ENCODE measurements at places on chromosomes 16 and 17. TPM values are rescaled to one million over a fixed set of nuclear protein-coding genes. Genes with fewer than 3 reads are reported as not detected.
A peak's percentile ranks its signal among the peaks of the same experiment; 100 is the strongest.

The CHST5 gene
- total RNA-seq = under 0.01 TPM

The SPATA22 gene
- total RNA-seq = 3.5 TPM

The HSD17B1 gene
- 3.5 TPM for total RNA-seq

The TOP2A gene
- 39.9 TPM for total RNA-seq

The TP53TG3 gene
- not detected for total RNA-seq

The ANKRD40CL gene
- total RNA-seq = not detected

The WWP2 gene
- 28.5 TPM for total RNA-seq

The KPNA2 gene
- total RNA-seq = 229 TPM

The KRTAP4-1 gene
- not detected for total RNA-seq

The KRT17 gene
- total RNA-seq = 6.1 TPM

The MYH3 gene
- 0.43 TPM for total RNA-seq

The RAC3 gene
- total RNA-seq = 9.1 TPM

The ASPHD1 gene
- 7.8 TPM for total RNA-seq

- no peak for DNase-seq
These were observed 2.0 kb downstream of the PPP1R9B start for GRCh38 chr17:50148226-50149090.

GRCh38 chr16:15983898-15984297 is 34.5 kb downstream of the ABCC1 start:
- peak; percentile 39 for DNase-seq

GRCh38 chr17:40522250-40522960 is 21.0 kb upstream of the TNS4 start:
- DNase-seq = peak; percentile 56

DNA sequence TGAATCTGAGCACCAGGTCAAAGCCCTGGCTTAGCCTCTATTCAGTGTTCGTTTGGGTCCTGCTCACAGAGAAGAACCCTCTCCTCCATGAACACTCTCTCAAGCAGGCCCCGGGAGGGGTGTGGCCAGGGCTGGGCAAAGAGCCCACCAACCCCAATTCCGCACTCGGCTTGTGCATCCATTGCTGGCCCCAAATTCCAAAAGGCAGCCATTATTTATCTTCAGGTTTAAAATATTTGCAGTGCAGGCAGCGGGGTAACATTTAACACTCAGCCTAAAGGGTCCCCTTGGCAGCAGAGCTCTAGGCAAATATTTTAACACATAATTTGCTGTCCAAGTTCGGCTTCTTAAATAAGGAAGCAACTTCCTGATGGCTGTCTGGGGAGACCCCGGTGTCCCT is 115.7 kb downstream of the ZNF423 start:
- DNase-seq = no peak

- no peak for DNase-seq
These were observed 29.9 kb upstream of the GINS2 start for GRCh38 chr16:85718682-85719081.

GRCh38 chr17:40646791-40647623 is 611 bp downstream of the SMARCE1 start:
- DNase-seq = peak; percentile 68

DNA sequence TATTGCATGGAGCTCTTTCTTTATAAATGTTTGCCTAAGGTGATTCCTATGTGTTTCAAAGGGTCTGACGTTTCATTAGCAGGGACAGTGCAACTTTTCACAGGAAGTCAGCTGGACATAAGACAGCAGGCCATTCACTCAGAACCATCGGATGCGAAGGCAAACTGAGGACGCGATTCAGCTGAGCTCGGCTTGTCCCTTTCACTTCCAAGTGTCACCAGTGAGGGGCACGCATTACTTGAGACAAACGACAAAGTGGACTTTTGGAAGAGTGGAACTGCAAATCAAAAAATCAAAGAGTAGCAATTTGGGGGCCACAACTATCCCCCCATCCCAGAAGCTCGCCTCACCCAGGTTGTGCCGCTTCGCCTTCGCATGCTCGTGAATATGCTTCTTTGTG is 14.6 kb downstream of the USP22 start:
- DNase-seq = no peak

GRCh38 chr17:64232466-64233262 is 30.4 kb downstream of the TEX2 start:
- no peak for DNase-seq

DNA sequence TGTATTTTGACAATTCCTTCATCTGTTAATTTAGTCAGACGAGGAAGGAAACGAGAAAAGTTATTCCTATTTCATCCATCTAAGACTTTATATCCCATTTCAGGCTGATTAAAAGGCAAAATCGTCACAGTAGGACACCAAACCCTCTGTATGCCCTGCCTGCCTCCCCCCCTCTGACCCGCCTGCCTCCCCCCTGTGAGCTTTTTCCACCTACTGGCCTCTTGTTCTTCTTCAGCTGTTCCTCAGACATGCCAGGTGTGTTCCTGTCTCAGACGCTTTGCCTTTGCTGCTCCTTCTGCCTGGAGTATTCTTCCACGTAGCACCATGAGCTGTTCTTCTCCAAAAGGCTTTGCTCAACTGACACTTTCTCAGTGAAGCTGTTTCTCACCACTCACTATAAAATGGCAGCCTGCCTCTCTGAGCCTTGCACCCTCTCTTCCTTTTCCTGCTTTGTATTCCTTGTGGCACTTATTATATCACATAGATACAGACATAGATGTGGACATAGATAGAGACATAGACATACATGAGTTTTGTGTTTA is 723.4 kb downstream of the MAF start:
- no peak for DNase-seq

DNA sequence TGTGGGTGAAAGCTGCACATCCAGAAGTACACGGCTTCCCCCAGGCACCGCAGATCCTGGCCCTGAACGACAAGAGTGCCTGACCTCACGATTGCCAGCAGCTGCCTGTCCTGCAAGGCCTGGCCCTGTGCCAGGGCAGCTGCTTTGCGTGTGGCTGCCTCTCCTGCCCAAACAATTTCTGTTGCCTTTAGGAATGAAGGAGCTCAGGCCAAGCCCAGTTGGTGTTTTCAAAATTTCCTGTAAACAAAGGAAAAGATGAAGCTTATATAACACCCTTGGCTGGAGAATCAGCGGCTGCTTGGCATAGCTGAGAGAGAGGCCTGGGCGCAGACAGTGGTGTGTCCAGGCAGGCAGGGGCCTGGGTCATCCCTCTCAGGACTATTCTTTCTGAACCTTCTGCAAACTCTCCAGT is 11.7 kb upstream of the SLC47A2 start:
- DNase-seq = peak; percentile 89

- peak; percentile 50 for DNase-seq
These were observed 74.0 kb downstream of the TANC2 start for GRCh38 chr17:63039899-63040602.

GRCh38 chr17:29742210-29742513 is 119.5 kb upstream of the CORO6 start:
- DNase-seq = no peak

DNA sequence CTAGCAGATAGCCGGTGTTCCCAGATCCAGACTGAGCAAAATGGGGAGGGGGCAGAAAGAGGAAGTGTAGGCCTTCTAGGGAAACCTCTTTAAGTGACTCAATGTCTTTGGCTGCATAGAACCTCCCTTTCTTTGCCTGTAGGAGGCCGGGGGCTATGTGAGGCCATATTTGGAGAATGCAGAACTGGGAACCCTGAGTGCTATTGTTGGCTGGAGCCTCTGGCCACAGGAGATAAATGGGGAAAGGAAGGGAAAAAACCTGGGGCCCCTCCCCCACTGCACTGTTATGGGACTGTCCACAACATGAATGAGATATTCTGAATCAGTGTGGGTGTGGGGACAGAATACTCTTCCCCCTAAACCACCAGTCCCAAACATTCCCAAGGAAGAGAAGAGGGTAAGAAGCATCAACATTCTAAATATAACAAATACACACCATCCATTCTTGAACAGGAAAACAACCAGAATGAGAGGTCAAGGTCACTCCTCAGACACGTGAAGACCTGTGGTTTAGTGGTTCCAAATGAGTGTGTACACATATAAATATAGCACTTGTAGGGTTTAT is 2.4 kb downstream of the VPS25 start:
- DNase-seq = no peak

GRCh38 chr17:5895276-5895675 is 174.9 kb upstream of the WSCD1 start:
- DNase-seq = no peak

DNA sequence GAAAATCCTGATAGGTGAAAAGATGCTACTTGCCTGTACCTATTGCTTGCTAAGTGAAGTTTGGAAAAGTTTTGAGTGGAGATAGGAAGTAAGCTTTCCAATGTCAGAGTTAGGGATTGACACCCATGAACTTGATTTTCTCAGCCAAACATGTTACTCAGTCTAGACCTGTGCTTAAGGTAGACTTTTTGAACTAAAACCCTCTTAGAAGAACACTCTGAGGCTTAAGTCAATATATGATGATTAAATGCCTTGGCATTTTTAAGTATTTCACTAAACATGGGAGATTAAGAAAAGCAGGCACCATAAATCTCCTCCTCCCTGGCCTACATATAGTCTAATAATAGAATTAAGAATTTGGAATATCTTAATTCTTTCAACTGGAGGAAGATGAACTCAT is 785.6 kb upstream of the SOX9 start:
- no peak for DNase-seq

GRCh38 chr17:30323895-30324319 is 9.9 kb downstream of the TMIGD1 start:
- peak; percentile 18 for DNase-seq

- DNase-seq = peak; percentile 3
These were observed 149.6 kb downstream of the SOX9 start for GRCh38 chr17:72270273-72270924.

- no peak for DNase-seq
These were observed 4.5 kb upstream of the FOXL1 start for GRCh38 chr16:86573646-86574508.

DNA sequence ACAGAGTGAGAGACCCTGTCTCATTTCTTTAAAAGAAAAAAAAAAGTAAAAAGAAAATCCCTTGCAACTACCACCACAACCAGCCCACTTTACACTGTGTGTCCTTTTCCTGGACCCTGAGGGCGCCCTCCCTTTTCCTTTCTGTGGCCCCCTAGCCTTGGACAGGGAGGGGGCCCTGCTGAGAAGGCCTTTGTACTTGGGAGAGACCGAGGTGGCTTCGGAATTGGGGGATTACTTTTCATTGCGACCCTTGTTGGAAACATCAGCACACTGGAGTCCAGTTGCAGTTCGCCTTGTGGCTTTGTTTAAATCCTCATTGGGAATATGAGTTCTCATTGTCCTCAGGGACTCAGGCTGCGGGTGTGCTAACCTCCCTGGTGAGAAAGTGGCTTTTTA is 9.4 kb upstream of the DNASE1 start:
- no peak for DNase-seq

DNA sequence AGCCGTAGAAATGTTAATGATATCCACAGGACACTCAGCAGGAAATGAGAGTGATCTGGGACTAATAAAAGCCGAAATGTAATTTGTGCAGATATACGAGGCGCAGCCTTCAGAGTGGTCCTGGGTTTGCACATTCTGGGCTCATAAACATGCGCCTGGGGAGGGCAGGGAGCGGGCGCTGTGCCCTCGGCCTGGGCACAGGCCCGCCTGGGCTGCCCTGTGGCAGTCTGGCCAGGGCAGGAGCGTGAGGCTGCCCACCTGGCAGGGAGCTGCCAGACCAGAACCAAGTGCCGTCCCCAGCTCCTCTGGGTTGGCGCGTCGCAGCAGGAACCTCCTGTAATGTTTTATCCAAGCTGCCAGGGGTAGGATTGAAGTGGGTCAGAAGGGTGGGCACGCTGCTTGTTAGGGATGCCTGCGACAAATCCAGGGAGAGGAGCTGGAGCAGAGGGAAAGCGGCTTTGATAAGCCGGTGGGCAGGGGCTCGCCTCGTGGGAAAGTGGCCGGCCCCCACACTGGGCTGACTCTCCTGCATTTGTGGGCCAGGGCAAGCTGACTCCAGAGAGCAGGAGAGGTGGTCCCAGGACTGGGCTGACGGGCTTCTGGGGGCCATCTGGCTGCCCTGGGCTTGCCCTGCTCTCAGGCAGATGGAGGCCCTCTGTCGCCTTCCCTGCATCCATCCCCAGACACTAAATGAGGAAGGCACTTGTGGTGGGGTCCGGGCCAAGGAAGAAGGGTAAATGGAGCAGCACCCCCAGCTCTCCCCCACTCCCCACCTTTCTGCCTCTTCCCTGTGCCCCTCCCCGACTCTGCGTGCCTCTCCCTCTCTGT is 45.9 kb downstream of the SREBF1 start:
- DNase-seq = no peak

- no peak for DNase-seq
These were observed 78.5 kb upstream of the C16orf82 start for GRCh38 chr16:26988186-26988585.

GRCh38 chr16:27595475-27595874 is 45.5 kb downstream of the KATNIP start:
- no peak for DNase-seq

- DNase-seq = peak; percentile 48
These were observed 13.2 kb downstream of the NGFR start for GRCh38 chr17:49508061-49508865.

GRCh38 chr17:56752263-56752836 is 81.4 kb downstream of the C17orf67 start:
- DNase-seq = no peak

DNA sequence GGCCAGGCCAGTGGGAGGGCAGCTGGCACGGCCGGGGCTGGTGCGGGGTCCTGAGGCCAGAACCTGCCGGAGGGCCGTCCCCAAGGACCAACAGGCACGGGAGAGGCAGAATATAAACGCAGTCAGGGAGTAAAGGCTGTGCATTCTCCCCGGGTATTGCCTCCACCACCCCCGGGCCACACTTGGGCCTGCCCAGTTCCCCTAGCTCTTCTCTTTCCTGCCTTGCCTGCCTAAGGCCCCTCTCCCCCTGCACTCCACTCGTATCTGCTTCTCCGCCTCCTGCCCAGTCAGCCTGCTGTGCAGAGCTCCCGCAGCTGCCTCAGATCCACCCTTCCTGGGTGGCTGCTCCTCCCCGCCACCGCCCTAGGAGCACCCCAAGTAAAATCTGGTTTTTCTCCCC is 5.0 kb upstream of the RPH3AL start:
- DNase-seq = no peak

DNA sequence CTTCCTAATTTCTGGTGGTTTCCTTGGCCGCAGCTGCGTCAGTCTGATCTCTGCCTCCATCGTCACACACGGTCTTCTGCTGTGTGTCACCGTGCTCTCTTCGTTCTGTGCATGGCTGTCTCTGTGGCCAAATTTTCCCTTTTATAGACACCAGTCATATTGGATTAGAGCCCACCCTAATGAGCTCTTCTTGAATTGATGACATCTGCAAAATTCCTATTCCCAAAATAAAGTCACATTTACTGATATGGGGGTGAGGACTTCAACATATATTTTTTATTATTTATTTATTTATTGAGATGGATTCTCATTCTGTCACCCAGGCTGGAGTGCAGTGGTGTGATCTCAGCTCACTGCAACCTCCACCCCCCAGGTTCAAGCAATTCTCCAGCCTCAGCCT is 38.4 kb downstream of the GINS3 start:
- no peak for DNase-seq

Measured in fibroblast of villous mesenchyme (primary cell).